ENCODE measurements at places on chromosomes 4 and X. TPM values are rescaled to one million over a fixed set of nuclear protein-coding genes. Genes with fewer than 3 reads are reported as not detected.

The RPA4 gene
- 1.3 TPM for total RNA-seq

The NCAPG gene
- total RNA-seq: 89.8 TPM

GRCh38 chrX:17563076-17563475, 174.2 kb upstream of the SCML1 start:
- no peak for DNase-seq

The HMGN5 gene
- 15.3 TPM for total RNA-seq

The BMX gene
- not detected for total RNA-seq

DNA sequence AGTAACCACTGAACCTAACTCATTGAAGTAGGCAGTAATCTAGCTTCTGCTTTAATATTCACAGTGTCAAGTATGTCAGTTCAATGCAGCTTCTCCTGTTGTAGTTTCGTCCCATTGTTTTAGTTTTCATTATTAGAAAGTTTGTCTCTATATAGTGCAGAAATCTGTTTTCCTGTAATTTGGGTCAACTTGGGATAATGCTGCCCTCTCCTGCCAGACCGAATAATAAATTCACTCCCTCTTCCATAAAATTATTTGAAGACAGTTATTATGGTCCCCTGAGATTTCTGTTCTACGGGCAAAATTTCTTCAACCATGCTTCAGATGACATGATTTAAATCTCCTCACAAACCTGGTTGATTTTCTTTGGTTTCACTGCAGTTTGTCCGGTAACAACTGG, 4.6 kb upstream of the LUZP4 start:
- DNase-seq: no peak

DNA sequence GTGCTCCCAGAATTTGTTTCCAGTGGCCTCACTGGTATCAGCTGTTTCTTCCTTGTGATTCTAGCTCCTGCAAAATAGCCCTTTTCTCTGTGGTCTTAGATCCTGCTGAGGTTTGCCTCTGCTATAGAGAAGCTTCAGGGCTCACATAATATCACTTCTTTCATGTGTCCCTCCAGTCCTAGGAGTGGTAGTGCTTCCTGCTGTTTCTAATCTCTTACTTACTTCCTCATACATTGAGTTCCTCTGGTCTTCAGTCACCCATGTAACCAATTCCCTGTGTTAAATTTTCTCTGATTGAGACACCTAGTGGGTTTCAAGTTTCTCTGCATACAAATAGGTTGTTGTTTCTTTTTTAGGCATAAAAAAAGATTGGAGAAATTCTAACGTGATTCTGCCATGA, 1567.9 kb downstream of the ARAP2 start:
- no peak for DNase-seq

The NAP1L2 gene
- not detected for total RNA-seq

- DNase-seq: no peak
These were observed 326.7 kb upstream of the CLNK start for GRCh38 chr4:11011249-11011648.

DNA sequence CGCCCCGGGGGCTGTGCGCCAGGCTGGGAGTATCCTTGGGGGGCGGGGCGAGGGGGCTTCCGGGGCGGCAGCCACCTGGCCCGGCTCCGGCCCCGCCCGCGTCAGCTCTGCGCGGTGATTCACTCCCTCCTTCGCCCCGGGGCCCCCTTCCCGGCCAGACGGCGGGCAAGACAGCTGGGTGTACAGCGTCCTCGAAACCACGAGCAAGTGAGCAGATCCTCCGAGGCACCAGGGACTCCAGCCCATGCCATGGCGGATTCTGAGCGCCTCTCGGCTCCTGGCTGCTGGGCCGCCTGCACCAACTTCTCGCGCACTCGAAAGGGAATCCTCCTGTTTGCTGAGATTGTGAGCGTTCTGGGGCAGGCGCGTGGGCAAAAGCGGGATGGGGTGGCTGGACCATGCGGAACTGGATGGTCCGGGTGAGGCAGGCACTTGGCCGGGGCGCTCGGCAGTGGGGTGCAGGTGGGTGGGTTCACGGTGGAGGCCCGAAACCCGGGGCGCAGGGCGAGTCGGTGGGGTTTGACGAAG, at the start of gene PLP2:
PLP2 (plus strand) TSS at position 147 of the 528 bp plus-strand sequence; CDS start at position 250, 103 bp downstream.
- DNase-seq: peak; percentile 67

DNA sequence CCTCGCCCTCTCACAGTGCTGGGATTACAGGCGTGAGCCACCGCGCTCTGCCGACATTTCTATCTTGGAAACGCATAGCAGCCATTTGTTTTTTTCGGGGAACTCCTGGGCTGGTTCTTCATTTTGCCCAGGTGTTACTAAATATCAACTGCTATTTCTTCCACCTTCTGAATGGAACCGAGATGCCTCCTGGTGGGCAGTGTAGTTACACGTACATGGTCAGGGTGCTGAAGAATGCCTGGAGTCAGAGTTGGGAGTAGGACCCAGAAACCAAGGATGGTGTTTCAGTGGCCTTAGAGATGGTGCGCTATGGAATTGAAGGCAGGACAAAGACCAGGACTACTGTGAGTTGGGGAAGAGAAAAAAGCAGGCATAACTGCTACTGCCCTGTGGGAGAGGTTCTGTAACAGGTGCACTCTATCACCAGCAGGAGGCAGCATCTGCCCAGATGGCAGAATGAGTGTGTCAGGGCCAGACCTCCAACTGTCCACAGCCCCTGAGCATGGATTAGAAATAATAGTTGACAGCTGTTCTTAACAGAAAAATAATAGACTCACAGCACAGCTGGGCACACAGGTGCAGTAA, 81.7 kb downstream of the ZC4H2 start:
- DNase-seq: peak; percentile 54

The KCNE5 gene
- total RNA-seq: not detected

The MYOZ2 gene
- not detected for total RNA-seq

The XAGE1A gene
- total RNA-seq: not detected

DNA sequence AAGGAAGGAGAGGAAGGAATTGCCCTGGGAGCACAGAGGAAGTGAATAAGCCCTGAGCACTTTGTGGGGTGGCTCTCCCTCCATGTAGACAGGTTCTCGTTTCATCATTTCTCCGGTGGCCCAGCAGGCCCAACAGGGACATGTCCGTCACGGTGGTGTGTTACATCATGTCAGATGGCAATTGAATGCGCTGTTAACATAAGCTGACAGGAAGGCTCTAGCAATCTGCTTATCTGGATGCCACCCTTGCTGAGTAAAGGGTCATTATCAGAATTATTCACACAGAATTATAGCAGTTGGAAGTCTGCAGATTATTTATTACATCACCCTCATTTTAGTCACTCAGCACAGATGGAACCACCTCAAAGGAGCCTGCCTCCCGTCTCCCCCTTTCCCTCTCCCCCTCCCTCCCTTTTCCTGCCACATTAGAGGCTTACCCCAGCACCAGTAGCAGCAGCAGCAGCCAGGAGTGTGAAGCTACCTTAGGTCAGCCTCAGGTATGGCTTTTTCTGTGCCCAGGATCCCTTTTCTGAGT, 124.3 kb upstream of the TRIM2 start:
- no peak for DNase-seq

GRCh38 chr4:69025191-69025998, 70.9 kb upstream of the UGT2B7 start:
- peak; percentile 1 for DNase-seq

- DNase-seq: no peak
These were observed at the start of gene PRDM8 for GRCh38 chr4:80196922-80197573. Gene PRDM8, plus strand, starts transcription at chr4:80197503. Its CDS starts 2,578 bp downstream, at chr4:80200081.

GRCh38 chr4:177047070-177047850, 254.5 kb upstream of the VEGFC start:
- DNase-seq: peak; percentile 59

The TMPRSS11D gene
- not detected for total RNA-seq

The TMSB15C gene
- total RNA-seq: 9.0 TPM

DNA sequence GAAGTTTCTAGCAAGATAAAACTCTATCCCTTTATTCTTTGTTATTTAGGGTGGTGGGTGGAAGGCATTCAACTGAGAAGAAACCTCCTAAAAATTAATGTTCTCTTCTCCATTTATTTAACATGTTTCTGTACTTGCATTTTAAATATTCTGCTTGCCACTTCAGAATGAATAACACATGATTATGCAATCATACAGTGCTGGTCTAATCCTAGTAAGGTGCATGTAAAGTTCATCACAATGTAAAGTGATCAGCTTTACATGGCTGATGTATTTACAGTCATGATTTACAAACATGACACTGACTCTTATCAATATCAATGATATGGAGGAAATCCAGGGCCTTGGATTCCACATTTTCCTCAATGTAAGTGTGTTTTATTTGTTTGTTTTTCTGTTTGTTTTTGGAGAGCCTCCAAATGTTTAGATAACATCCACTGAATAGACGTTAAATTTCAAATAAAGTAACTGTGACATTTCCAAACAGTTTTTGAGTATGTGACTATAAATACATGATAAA, 342.1 kb upstream of the CTSO start:
- DNase-seq: no peak

GRCh38 chr4:17932041-17932440, 89.5 kb downstream of the LCORL start:
- DNase-seq: no peak

- DNase-seq: no peak
These were observed 140.1 kb downstream of the MXRA5 start for GRCh38 chrX:3206314-3206713.

The CYSLTR1 gene
- 0.99 TPM for total RNA-seq

GRCh38 chr4:7171191-7171900, 21.0 kb upstream of the SORCS2 start:
- DNase-seq: peak; percentile 22

The SSX2B gene
- not detected for total RNA-seq

DNA sequence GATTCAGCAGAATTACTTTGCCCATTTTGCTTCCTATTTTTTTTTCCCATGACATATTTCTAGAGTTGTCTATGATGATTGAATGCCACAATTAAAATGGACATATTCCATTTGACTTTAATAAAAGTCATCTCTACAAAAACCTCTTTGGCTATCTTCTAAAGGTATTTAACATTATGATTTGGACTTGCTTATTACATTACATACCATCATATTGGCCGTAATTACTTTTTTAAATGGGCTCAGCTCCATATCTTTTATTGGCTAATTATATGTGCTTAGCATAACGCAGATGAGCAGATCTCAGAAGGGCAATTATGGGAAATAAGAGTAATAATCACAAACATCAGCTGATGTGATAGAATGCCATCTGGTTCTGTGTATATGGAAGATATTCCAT, 4.5 kb upstream of the LNX1 start:
- no peak for DNase-seq

DNA sequence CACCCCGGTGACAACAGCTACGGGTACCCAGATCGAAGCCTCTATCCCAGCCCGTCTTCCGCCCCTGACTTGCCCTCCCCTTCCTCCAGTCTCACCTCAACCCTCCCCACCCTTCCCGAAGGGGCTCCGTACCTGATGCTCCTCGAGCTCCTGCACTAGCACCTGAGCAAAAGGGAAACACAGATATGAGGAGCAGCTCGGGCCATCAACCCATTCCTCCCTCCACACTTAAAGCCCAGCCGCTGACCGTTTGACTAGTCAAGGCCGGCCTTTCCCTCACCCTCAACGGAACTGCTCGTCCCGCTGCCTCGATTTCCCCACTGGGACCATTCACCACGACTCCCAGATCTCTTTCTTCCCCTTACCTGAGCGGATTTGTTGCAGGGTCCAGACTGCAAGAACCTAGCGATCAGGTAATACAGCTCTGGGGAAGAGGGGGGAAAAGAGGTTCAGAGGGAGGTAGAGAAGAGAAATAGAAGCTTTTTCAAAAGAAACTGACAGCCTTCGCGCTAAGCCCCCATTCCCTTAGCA, 731 bp downstream of the BRWD3 start:
- DNase-seq: peak; percentile 43

DNA sequence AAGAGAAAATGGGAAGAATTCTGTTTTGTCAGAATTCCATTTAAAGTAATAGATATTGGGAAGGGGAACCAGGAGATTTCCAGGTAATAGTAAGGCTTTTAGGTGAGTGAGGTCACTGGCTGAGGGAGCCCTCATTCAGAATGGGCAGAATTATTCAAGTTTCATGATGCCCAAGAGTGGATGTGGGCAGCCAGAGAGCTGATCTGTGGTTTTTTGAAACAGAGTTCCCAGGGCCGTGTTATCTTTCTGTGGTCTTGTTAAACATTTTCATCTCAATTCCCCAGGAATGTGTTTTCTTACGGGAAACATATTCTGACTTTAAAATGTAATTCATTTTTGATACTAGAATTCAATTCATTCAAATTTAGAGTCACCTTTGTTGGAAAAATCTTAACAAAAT, 182.0 kb upstream of the AADAT start:
- no peak for DNase-seq

DNA sequence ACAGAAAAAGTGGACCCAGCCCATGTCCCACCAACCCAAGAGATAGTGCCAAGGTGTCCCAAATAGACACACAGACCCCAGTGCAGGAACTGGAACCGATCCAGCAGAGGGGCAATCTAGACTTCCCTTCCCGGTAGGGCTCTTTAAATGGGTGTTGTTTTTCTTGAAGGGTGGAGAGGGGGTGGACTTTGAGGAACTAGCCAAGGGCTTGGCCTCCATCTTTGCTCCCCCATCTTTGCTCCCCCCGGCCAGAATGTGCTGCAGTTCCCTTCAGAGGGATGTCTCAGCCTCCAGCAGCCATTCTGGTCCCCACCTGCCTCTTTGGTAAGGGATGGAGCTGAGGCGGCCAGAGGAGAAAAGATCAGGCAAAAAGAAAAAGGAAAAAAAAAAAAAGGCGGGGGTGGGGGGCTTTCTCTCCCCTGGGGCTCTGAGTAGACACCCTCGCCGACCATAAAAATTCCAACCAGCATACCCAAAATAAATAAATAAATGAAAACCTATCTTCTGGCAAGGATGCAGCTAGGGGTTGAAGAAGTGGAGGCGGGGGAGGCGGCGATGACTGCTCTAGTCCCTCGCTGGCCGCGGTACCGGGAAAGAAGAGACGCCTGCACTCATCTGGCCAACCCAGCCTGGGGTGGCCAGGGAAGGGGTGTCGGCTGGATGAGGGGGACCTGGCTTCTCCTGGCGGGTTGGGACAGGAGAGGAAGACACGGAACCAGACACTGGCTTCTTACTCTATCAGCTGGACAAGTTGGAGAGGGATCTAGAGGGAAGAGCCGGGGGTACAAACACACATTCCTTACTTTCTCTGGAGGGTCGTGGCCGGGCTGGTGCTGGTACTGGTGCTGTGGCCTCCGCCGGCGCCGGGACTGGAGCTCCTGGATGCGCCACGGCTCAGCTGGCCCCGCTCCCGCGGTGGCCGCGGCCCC, 38.5 kb upstream of the IQSEC2 start:
- DNase-seq: no peak

DNA sequence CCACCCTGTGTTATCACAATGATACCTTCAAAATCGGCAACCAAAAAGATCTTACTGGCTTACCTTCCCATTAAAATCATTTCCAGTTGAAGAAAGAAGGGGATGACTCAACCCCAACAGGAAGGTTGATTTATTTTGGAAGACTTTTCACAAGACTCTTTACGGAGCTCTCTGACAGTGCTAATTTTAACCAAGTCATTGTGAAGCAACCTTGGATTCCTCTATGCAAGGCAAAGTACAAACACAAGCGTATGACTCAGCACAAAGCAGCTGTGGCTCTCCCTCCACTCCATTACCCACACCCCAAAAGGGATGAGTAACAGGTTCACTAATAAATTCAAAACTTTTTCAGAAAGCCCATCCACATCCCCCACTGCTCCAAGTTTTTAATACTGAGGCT, 213.8 kb upstream of the FGF13 start:
- no peak for DNase-seq

DNA sequence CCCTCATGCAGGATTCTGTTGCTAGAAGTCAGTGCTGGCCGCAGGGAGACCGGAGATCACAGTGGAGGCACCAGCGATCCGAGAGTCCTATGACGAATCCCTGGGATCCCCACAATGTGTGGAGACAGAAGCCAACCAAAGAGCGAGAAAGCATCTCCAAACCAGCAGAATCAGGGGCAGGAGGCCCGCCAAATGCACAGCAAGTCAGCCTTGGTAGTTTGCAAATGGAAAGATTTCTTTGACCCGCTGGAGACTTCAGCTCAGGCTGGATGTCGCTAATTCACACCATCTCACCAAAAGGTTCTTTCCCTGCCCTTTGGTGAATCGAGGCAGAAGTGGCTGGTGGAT, 505 bp upstream of the PKD2 start:
- DNase-seq: no peak

The USP27X gene
- 1.8 TPM for total RNA-seq

All from OCI-LY7 (cell line).